Activated CD8-positive, alpha-beta memory T cell treated with anti-CD3 and anti-CD28 coated beads, Interleukin-2, amount 50 U/mL, for 4 hours (primary cell): ENCODE measurements at places on chromosomes 11 and 22.
A peak's percentile ranks its signal among the peaks of the same experiment; 100 is the strongest.

DNA sequence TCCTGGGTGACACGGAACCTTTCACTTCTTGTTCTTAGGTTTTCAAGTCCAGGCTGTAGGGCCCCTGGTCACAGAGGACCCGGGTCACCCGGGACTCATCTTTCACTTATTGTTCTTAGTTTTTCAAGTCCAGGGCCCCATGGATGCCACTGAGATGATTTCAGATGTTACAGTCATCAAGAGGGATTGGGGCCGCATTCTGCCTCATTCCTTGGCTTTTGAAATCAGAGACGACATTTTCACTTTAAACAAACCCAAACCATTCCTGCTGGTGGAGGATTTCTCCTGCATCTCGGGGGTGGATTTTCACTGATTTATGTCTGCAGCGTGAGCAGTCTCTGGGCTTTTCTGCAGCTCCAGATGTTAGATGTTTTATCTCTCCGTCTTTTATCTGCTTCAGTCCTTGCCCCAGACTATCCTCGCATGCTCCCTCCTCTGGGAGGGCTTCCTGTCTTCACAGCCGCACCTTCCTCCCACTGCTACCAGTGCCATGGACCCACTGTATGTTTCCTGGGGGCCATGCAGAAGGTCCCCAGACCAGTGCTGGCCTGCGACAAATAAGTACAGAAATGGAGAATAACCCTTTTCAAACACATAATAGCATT lies 27.4 kb downstream of the FBLN1 start:
- no peak for DNase-seq

GRCh38 chr11:46064221-46064620 lies 57.0 kb downstream of the PHF21A start:
- no peak for DNase-seq

- DNase-seq, result no peak
Measured at GRCh38 chr11:132032555-132032954, 662.1 kb downstream of the NTM start.

- no peak for DNase-seq
Measured at GRCh38 chr11:46522682-46523281, 71.0 kb downstream of the AMBRA1 start.

- DNase-seq, result no peak
Measured at GRCh38 chr11:132941024-132941646, 591.2 kb downstream of the OPCML start.

DNA sequence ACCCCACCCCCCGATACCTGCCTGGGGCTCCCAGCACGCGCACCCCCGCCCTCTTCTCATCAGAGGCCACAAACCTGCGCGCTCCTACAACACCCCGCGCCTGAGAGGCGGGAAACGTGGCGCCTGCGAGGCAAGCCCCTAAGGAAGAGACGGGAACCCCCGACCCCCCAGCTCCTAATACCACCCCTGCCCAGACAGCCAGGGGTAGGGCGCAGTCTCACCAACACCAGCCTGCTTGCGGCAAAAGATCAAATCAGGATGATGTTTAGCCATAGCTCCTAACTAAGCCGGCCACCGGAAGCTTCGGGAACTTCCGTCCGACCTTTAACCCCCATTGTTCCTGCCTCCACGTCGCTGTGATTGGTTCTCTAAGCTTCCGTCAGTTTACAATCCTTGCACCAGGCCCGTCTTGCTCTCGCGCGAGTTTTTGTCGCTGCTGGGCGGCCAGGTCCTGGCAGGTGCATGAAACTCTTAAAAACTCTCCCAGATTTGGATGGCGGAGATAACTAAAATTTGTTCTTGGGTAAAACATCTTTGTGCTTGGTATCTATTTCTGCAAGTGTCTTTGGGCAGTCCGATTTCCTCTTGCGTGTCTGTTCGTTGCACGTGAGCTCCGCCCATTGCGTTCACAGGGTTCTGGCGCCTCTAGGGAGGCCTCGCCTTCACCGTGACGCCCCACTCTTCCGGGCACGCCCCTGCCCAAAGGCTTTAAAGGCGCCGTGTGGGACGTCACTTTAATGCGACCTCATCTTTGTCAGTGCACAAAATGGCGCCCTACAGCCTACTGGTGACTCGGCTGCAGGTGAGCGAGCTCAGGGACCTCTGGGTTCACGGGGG lies at the start of the genes ACO2 and PHF5A:
ACO2 (plus strand) TSS at position 737 of the 837 bp plus-strand sequence; CDS start at position 767, 30 bp downstream.
PHF5A (minus strand) TSS at position 312 of the 837 bp plus-strand sequence; CDS start at position 273, 39 bp downstream.
- DNase-seq, result peak; percentile 98

DNA sequence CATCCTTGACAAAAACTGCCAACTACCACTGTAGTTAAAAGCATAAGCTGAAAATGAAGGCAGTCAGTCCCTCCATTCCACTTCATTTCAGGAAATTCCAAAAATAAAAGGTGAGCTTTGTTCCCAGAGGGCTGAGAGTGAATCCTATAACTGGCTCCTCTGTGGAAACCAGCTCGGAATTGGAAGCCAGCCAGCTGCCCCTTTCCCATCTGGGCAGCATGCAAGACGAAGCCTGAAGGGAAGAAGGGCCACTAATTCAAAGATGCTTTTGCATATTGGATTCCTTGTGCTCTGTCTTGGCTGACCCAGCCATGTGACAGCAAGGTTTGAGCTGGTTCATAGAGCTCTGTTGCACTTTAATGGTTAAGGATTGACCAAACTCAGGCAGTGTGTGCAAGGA lies 83.4 kb downstream of the ALX4 start:
- no peak for DNase-seq

GRCh38 chr22:39967996-39968972 lies 8.1 kb downstream of the TMA7B start:
- DNase-seq, result no peak

DNA sequence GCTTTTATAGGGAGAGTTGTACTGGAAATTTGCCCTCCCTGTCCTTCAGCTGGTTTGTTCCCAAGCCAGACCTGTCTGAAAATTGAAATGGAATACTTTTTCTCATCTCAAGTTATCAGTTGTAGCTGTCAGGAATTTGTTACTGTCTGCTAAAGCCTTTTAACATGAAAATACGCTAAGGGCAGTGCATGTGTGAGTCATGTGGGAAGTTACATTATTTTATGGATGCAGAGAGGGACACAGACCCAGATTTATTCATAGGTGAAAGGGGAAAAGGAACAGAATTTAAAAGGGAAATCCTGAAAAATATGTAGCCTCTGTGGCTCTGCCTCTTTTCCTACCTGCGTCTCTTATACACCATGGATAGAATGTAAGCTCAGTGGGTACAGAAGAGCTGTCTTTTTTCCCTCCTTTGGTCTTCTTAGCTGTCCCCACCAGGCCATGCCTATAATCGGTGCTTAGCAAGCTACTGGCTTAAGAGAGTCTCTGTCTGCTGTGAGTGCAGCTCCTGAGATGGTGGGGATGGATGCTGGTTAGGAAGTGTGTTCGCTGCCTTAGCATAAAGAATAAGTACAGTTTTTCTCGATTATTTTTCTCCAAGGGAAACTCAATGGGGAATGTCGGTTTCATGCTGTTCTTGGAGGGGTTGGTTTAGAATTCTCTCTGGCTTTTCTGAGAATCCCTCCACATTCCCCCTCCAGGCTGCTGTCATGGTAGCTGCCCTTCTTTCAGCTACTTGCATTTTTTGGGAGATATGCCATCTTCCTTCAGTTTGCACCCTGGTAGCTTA lies 166.8 kb downstream of the TEAD1 start:
- no peak for DNase-seq

DNA sequence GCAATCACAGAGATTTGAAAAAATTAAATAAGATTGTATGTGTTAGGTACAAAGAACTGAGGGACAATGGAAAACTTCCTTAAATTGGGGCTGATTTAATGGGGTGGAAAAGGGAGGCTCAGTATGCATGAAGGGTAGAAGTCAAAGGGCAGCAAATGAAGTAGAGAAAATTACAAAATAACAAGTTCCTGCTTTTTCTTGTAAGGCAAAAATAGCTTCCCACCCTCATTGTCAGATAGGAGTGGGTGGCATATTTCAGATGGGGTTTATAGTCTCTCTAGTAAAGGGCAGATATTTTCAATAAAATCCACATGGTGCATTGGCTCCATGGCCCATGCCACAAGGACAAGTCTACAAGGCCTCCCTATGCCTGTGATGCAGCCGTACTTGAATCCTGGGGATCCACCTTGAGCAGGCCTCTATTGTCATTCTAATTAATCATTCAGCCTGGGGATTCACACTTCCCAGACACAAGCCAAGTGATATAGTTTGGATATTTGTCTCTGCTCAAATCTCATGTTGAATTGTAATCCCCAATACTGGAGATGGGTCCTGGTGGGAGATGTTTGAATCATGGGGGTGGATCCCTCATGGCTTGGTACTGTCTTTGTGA lies 36.7 kb upstream of the SESN3 start:
- no peak for DNase-seq

DNA sequence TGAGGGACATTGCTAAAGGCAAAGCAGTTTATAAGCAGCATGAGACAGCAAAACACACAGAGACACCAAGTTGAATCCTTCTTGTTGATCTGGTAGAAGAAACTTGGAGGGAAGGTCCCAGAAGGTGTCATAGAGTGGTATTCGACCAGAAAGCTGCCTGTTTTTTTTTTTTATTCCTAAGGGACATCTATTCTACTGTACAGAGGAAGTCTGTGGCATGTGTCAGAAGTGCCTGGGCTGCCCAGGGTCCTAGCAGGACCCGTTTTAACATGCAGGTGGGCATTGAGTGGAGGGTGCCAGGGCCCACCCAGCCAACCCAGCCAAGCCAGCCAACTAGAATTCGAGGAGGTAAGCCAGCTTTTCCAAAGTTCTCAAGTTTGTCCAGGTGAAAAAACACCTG lies 68.0 kb upstream of the ATXN10 start:
- DNase-seq, result no peak

GRCh38 chr22:45553351-45554039 lies 50.8 kb downstream of the FBLN1 start:
- peak; percentile 52 for DNase-seq

- DNase-seq, result no peak
Measured at GRCh38 chr22:40805699-40806203, 13.4 kb downstream of the SLC25A17 start.

DNA sequence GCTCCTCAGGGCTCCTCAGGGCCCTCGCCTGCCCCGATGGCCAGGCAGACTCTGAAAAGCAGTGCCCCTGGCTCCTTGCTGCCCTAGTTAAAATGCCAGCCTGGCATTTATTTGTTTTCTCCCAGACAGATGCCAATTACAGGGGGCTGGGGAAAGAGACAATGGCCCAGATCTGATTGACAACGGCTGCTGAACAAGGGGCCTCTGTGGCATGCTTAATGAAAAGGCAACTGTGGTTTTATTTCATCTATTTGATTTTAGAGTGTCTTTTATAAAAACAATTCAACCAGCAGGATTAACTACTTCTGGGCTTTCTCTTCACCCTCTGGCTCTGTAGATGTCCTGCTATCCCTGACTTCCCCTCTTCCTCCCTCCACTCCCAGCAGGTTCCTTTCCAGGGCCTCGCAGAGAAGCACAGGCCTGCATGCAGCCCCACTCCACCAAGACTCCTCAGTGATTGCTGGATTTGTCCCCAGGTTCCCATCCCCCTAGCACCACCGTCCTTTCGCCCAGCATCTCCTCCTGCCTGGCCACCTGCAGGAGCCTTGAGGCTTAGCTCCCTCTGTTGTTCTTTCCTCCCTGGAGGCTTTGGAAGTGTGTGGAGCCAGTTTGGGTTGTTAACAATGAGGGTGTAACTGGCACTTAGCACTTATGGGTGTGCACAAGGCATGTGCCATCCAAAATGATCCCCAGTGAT lies 171.1 kb downstream of the TENM4 start:
- no peak for DNase-seq

DNA sequence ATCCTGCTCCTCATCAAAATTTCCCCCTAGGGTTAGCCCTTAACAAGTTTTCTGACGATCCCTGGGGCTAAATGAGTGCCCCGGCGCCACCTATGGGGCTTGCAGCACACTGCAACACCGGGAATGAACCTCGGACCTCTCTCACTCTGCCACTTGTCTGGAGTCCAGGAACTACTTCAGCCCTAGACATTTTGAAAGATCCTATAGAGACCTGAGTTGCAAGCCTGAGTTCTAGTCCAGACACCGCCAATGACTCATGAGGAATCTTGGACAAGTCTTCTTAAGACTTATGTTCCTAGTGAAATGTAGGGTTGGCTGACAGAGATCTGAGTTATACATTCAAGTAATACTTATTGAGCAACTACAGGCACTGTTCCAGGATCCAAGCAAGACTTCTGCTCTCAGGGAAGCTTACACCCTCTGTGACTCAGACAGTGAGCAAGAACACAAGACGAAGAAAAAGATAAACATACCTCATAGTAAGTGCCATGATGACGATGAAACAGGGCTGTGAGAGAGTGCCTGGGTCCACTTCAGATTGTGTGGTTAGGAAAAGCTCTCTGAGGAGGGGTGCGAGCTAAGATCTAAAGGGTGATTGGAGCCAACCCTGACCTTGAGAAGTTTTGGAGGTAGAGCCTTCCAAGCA lies 10.2 kb upstream of the STK33 start:
- DNase-seq, result no peak

- DNase-seq, result no peak
Measured at GRCh38 chr11:115420505-115420904, 83.7 kb downstream of the CADM1 start.

- DNase-seq, result no peak
Measured at GRCh38 chr11:96869207-96869606, 479.4 kb downstream of the JRKL start.

DNA sequence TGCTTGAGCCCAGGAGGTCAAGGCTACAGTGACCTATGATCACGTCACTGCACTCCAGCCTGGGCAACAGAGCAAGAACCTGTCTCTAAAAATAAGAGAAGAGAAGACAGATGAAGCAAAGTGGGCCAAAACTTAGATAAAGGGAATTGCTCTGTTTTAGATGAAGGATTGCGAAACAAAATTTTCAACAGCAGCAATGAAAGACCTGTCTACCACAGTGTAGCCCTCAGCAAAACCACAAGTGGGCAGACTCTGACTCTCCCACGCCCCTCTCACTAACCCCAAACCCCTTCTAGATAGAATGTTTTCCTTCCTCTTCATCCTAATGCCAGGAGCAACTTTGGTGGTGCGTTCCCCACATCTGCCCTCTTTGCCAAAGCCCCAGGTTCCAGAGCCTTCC lies 105.6 kb upstream of the ALDH3B2 start:
- no peak for DNase-seq

DNA sequence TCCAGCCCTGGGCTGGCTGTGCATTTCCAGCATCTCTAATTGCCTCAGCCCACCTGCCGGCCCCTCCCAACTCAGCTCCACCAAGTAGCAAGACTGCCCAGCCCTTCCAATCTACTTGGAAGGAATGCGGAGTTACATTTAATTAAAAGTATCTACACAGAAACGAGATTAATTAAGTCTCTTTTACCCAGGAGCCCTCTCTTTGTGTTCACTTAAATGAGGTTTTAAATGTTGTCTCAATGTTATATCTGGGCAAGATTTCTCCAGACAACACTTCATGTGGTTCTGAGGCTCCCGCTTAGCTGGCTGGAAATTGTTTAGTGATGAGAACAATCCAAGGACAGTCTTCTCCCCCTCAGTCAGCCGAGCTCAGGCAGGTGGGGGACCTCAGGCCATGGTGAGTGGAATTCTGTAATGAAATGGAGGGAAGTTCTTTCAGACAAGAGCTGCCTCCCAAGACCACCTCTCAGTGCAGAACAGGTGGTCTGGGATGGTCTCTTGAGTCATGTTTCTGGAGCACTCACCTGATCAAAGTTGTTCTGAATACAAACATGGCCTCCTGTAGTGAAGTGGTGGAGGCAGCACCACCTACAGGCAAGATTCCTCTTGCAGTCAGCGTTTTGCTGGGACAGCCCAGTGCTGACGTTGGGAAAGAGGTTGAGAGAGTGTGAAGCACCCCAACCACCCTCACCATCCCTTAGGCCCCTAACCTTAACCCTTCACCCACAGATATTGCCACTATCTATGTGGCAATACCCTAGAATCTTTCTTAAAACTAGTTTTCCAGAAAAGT lies 371.6 kb downstream of the CADM1 start:
- DNase-seq, result no peak

GRCh38 chr11:112004389-112004788 lies 20.8 kb upstream of the DLAT start:
- DNase-seq, result no peak
